Left ventricle myocardium inferior (tissue), 1 donor: ENCODE measurements at places on chromosomes 5 and 9. TPM values are rescaled to one million over a fixed set of nuclear protein-coding genes. Genes with fewer than 3 reads are reported as not detected.

- no peak for DNase-seq
Observed at GRCh38 chr5:162221910-162222309, 154.3 kb downstream of the GABRG2 start.

- no peak for DNase-seq
Observed at GRCh38 chr5:36656556-36656955, 50.1 kb downstream of the SLC1A3 start.

GRCh38 chr5:179257176-179257682 lies 88.0 kb downstream of the ADAMTS2 start:
- peak; percentile 47 for DNase-seq

Gene IRX1
- total RNA-seq: 0.16 TPM

DNA sequence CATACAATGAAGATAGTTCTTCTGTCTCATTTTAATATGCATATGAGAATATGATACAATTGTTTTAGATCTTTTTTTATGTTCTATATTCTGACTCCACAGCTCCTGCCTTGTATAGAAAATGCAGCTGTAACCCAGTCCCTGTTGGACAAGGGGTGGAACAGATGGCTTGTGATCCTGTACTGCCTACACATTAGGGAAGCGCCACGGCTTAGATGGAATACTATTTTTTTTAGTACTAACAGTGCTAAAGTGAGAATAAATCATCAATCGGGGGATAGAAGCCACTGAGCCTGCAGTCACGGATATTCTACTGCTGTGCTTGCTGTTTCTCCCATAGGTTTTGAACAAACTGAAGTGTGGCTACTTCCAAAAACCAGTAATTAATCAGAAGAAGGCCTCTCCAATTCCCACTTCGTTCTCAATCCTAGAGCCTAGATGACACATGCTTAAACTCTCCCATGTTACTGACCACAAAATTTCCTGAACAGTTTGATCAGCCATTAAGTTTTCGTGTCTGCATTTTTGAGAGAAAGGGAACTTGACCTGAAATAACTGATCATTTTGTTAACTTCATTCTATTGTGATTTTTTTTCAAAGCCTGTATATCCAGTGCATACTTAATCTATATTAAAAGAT lies 150.3 kb downstream of the CDH18 start:
- DNase-seq: no peak

Gene HSPA4
- total RNA-seq: 80.2 TPM

DNA sequence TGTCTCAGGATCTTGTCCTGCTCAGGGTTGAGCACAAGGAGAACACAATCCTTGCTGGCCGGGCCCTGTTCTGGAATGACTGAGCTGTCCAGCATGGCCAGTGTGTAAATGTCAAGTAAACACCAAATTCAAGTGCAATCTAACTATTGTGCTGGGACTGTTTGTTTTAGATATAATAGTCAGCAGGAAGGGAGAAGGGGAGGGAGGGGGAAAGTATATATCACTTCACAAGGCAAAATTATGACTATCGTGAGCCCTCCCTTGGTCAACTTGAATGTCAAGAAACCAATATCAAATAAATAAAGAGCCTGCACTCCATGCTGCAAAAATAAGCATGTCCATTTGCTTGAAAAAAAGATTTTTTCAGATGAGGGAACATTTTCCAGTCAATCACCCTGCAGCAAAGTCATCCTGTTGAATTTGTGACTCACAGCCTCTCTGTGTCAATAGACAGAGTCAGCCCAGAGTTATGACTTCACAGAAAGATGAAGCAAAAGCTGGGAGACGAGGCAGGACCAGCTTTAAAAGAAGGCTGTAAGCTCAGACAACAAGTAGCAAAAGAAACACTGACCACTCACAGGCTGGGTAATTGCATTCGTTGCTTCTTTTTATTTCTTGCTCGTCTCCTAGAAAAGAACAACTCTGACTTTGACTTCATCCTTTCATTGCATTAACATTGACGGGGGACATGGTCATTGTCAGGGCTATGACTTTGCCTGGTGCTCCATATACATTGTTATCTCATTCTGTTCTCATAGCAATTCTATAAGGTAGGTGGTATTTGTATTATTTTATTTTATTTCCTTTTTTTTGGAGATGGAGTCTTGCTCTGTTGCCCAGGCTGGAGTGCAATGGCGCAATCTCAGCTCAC lies 15.3 kb upstream of the KLF4 start:
- DNase-seq: no peak

DNA sequence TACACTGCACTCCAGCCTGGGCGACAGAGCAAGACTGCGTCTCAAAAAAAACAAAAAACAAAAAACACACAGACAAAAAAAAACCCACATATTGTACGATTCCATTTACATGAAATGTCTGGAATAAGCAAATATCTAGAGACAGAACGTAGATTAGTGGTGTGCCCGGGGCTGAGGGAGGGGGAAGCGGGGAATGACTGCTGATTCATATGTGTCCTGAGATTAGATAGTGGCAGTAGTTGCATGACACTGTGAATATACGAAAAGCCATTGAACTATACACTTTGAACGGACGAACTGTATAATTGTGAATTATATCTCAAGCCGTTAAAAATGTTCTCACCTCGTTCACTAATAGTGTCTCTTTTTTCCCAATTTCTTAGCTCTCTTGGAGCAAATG lies 23.9 kb downstream of the FGF1 start:
- no peak for DNase-seq

DNA sequence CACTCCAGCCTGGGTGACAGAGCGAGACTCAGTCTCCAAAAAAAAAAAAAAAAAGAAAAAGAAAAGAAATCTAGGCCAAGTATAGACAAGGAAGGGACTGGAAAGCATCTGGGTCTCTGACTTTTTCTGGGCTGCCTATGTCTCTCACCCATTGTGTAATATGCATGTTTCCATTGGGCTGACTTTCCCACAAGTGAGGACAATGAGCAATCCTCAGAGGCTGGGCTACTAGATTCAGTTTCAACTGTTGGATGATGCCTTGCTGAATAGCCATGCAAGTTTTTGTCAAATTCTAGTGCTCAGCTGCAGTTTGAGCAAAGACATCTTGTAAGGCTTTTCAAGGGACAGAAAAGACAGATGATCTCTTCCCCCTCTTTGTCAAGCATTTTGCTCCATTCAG lies 82.1 kb downstream of the PHAX start:
- no peak for DNase-seq

DNA sequence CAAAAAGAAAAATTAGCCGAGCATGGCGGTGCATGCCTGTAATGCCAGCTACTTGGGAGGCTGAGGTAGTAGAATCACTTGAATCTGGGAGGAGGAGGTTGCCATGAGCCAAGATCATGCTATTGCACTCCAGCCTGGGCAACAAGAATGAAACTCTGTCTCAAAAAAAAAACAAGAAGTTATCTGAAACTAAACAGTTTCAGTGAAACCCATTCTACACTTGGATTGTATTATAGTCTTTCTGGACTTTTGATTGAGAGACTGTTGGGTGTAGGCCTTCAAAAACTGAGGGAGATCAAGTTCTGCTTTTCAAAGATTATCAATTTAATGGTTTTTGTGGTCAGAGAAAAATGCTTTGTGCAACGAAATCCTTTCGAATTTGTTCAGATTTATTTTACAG lies 34.6 kb upstream of the SPINK5 start:
- no peak for DNase-seq

DNA sequence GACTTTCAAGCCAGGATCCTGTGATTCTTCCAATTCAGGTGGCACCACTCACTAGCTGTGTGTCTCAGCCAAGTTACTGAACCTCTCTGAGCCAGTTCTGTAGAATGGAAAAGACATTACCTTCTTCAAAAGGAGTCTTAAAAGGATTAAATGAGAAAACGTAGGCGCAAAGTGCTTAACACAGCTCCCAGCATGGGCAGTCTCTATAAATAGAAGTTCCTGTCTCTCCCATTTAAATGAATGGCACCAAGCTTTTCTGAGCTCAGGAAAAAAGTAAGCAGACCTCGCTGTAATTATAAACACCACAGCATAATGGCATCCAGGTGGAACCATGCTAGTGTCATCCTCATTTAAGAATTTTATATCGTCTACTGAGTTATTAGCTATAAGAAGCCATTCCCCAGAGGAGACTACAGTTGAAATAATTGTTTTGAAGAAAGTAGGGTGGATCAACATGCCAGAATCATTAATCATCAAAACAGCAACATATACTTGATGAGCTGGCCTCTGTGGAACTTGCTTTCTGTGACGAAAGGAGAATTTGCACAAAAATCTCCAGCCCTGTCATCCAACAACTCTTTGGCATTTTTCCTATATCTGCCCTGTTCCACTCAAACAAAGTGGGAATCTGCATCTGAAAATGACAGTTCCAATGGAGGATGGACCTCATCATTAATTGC lies 188.9 kb downstream of the SPOCK1 start:
- DNase-seq: no peak

DNA sequence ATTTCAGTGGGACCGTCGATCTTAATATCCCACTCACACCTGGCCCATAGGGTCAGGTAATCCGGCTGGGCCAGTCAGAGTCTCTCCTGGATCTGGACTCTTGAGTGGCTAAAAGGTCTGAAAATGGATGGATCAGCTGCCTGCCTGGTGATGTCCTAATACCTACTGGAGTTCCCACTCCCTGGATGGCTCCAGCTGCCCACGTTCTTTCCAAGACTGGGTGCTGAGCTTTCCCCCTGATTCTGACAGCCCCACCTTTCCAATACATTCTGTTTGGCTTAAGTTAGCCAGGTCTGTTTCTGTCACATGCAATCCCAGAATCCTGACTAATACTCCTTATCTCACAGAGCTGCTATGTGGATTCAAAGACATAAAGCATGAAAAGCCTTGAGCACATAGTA lies 10.2 kb downstream of the SH3PXD2B start:
- DNase-seq: no peak

DNA sequence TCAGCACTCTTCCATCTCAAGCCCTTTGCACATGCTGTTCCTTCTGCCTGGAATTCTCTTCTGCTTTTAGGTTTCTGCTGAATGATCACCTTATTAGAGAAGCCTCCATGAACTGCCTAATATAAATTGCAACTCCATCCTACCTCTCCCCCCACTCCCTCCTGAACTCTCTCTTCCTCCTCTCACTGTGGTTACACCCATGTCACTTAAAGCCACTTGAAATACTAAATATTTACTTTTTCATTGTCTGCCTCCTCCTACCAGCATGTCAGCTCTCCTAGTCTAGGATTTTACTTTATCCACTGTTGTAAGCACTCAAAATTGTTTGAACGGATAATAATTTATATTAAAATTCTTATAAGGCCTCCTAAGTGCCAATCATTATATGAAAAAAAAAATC lies 43.8 kb downstream of the ACTL7B start:
- no peak for DNase-seq

GRCh38 chr5:609506-609905 lies 2.6 kb upstream of the CEP72 start:
- no peak for DNase-seq

- DNase-seq: no peak
Observed at GRCh38 chr9:24257726-24258125, 288.0 kb downstream of the IZUMO3 start.

DNA sequence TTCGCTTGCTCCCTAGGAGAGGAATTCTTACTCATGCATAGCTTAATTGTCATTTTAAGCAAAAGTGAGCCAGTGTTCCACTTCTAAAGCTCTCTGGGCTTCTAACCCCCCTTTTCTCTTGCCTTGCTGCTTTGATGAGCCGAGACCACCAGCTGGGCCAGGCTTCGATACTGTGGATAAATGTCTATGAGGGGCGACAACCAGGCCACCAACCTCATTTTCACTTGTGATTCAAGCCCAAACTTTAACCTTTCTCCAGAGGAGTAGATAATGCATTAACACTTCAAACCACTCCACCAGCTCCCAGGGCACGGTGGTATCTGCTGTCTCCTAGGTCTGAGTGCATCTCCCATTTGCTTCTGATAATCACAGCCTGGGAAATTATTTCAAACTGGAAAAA lies 205.6 kb downstream of the PSAT1 start:
- no peak for DNase-seq

GRCh38 chr5:62592558-62592957 lies 13.9 kb downstream of the LRRC70 start:
- DNase-seq: no peak

DNA sequence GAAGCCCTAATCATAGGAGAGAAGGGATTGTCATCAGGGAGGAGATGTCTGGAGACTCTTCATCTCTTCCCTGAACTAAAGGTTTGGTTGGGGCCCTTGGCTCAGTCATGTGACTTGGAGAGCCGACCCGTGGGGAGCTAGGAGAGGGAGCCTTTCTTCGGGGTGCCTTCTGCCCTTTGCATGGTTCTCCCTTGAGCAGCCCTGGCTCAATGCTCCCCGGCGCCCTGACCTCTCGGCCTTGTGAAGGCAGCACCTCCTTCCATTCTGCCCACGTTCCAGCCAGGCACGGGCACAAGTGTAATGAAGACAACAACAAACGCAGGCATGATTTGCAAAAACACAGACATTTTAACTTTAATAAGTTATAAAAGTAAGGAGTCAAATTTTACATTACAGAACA lies 50.4 kb downstream of the ZNF354C start:
- DNase-seq: no peak

Gene REEP2
- 6.6 TPM for total RNA-seq

- no peak for DNase-seq
Observed at GRCh38 chr5:136053336-136054141, 24.8 kb downstream of the TGFBI start.

DNA sequence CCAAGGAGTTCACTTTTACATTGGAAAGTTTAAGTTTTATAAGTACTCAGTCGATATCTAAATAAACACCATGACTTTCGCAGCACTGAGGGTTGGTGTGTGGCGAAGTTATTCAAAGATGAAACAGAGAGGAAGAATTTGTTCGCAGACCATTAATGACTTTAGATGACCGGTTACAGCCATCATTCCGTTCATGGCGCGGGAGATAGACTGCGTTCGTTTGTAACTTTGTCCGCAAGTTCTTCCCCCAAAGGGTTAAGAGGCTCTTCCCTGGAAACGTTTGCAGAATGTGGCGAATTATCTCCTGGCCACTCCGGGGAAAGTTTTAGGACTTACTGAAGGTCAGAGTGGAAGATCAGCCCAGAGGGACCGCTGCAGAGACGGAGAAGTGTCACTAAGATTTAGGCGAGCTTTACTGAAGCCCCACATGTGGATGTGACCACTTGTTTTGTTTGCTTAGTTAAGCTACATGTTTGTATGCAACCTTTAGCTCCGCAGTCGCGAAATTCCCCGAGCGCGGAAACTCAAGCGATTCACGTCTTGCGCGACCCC lies 2.2 kb upstream of the FOXD1 start:
- no peak for DNase-seq

GRCh38 chr5:113909782-113910181 lies 396.3 kb downstream of the YTHDC2 start:
- no peak for DNase-seq

DNA sequence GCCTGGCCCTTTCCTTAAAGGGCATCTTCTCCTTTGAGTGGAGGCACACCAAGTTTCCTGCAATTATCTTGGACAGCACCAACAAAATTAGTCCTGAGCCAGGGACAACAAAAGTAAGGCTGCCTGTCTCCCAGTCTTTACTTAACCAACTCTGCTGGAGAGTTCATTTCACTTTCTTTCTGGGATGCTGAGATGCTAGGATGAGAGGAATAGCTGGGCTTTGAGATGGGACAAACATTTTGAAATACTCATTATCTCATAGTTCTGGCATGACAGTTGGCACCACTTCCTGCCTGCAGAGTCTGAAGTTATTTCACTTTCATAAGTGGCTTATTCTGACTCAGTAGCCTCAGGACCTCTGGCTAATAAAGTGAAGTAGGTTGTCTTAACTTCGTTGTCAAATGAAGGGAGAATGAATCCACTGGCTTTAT lies 157.0 kb downstream of the C9orf152 start:
- no peak for DNase-seq
